ENCODE measurements at places on chromosomes 4 and X.

- DNase-seq = no peak
Observed at GRCh38 chr4:1321486-1321885, 25.5 kb upstream of the UVSSA start.

DNA sequence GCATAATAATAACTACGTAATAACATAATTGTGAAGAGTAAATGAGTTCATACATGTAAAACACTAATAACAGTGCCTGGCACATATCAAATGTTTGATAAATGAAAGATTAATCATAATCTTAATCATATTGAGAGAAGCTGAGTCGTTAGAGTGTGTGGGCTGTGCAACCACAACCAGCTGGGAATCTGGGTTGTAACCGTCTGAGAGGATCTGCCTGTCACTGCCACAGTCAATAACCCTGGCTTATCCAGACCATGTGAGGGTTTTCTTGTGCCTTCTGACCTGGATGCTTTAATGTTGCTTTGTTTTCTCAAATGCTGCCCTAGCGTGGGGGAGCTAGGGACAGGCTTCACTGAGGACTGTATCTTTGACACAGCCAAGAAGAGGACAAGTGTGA is 73.9 kb downstream of the TRPC5 start:
- DNase-seq = no peak

DNA sequence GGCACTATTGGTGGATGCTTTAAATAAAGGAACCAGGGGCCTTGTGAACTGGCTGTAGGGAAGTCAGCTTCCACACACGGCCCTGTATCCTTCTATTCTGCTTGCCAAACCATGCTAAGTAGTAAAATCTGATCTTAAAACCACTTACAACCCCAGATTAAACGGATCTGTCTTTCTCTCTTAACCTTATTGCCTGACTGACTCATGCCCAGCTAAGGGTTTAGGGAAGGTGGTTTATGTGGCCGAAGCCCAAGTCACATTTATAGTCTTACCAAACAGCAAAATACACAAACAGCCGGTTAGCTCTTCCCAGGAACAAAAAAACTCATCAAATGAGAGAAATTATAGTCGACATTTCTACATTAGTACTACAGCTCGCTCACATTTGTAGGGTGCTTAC is 988.4 kb upstream of the TENM3 start:
- no peak for DNase-seq

GRCh38 chrX:152652467-152652866 is 14.8 kb downstream of the GABRQ start:
- no peak for DNase-seq

GRCh38 chr4:154720618-154721267 is 23.1 kb upstream of the LRAT start:
- no peak for DNase-seq

DNA sequence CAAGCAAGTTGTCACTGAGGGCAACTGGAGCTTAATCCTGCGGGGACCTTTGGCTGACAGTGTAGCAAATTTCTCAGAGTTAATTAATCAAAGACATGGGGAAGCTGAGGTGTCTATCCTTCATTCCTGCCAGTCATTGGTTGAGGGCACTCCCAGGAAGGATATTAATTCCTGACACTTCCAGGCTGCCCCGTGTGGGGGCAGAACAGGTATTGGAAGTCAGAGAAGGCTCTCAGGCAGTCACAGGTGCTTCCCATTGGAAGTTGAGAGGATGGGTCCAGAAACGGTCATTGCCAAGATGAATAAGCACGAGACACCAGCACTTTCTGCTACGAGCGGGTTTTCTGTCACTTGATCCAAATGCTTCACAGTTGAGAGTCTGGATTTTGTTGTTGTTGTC is 29.1 kb upstream of the CD38 start:
- no peak for DNase-seq

GRCh38 chrX:129779747-129780146 is at the start of gene SASH3:
Gene SASH3 (plus strand): TSS chrX:129779949. CDS start chrX:129780098, 149 bp downstream.
- no peak for DNase-seq

All from left kidney (tissue), 8 donors.